CD4-positive, alpha-beta T cell treated with Interleukin-4 for 1 hour (primary cell): ENCODE measurements at places on chromosomes 6 and 20.

GRCh38 chr6:3527651-3527977 is 70.8 kb upstream of the SLC22A23 start:
- no peak for DNase-seq

DNA sequence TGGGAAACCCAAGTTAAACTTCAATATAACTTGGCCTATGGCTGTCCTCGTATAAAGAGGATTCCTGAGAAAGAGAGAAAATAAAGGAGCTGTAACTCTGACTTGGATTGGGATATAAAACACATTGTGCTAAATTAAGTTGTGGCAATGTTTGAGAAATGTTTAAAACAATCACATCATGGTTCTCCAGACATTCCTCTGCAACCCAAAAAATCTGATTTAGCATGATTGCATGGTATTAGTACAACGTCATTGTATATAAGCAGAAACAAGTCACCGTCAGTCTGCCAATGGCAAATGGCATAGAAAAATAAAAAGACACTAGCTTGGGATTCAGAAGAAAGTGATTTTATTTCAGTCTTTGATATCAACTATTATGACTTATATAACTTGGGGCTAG is 140.2 kb upstream of the FAM83B start:
- no peak for DNase-seq

- peak; percentile 71 for DNase-seq
These were observed 10.6 kb downstream of the RPS10 start for GRCh38 chr6:34414999-34415858.

- no peak for DNase-seq
These were observed 43.5 kb upstream of the SCAF8 start for GRCh38 chr6:154689493-154690255.

DNA sequence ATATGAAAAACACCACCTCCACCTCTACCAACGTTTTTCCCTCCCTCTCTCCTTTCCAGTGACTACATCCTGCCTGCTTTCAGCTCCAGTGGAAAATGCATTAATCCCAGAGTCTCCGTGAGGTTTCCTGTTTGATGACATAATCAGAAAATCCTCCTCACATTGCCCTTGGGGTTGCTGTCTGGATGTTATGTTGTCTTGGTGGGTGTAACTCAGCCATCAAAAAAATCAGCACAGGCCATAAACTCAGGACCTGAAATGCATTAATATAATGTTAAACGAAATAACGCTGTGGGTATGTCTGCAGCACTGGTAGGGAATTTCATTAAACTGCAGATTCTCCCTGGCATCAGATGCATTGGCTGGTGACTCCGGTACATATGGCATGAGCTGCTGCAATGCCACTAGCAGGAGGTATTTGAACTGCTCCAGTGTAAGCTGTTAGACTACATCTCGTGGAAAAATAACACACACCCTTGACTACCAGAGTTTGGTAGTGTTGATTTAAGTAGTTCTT is 297.8 kb downstream of the PRL start:
- DNase-seq: no peak

- DNase-seq: no peak
These were observed 242.5 kb downstream of the LRFN2 start for GRCh38 chr6:40344566-40345167.

DNA sequence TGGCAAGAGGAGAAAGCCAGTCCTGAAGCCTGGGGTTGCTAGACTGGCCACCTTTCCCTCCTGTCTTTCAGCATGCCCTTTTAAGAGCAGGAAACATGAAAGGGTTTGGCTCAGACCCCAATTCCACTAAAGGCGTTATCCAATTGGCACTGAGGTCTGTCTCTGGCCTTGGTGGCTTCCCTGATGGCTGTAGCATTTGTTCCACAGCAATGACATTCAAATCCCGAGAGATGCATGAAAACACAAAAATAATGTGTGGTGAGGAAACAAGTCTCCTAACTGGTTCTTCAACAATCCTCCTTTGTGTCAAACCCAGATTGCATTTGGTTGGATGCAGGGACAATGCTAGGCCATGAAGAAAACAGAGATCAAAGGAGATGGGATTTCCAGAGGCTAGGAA is 56.5 kb upstream of the ADTRP start:
- DNase-seq: no peak
